Stimulated activated CD4-positive, alpha-beta T cell treated with anti-CD3 and anti-CD28 coated beads, Interleukin-12 subunit alpha, Interleukin-12 subunit beta, amount 100 ng/mL, for 4 hours (primary cell): ENCODE measurements at places on chromosomes 7 and 10.

GRCh38 chr10:47181052-47181849 is 118.7 kb upstream of the GDF10 start:
- no peak for DNase-seq

DNA sequence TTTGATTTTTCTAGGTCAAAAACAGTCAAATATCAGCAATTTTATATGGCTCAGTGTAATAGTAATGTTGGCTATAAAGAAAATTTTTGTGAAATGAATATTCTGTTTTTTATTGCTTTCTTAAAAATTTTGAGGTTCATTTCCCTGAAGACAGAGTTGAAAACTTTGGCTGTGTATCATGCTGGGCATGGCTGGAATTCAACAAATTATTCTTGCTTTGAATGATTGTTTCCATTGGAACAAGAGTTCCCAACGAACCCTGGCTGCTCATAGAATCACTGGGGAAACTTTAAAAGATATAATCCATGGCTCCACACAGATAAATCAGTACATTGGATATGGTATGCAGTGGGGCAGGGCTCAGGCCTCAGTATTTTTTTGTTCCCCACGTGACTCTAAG is 118.6 kb downstream of the PLCE1 start:
- DNase-seq, result no peak

- no peak for DNase-seq
These were observed 54.2 kb upstream of the SVIL start for GRCh38 chr10:29689001-29689400.

- DNase-seq, result no peak
These were observed 25.1 kb upstream of the ELOVL3 start for GRCh38 chr10:102200751-102201640.

DNA sequence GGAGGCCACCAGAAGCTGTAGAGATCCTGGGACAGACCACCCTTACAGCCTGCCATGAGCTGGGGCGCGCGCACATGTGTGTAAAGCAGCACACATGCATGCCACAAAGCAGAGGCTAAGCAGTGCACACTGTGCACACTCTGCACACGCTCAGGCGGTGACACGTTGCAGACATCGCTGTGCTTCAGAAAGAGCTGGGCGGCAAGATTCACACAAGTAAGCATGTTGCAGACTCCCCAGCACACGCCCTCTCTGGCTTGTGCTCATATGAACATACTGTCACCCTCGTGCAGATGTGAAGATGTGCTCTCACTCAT is 478.9 kb downstream of the DNAJB6 start:
- DNase-seq, result no peak

- DNase-seq, result no peak
These were observed 614.1 kb upstream of the FZD8 start for GRCh38 chr10:36256166-36256565.

GRCh38 chr10:45399113-45399512 is 25.1 kb downstream of the ALOX5 start:
- DNase-seq, result no peak

DNA sequence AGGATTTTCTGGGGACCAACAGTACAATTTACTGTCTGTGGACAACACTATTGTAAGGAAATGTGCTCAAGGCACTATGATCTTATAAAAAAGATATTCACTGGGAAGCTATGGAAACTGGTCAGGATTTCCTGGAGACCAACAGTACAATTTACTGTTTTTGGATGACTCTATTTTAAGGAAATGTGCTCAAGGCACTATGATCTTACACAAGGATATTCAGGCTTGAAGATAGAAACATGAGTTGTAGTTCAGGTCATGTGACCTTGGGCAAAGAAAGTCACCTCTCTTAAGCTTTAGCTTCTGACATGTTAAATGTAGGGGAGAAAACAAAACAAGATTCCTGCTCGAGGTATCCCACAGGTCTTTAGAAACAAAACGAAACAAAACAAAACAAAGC is 1.7 kb upstream of the ITPRID1 start:
- DNase-seq, result no peak

- DNase-seq, result peak; percentile 7
These were observed 65.9 kb upstream of the ZNF92 start for GRCh38 chr7:65307651-65308299.

DNA sequence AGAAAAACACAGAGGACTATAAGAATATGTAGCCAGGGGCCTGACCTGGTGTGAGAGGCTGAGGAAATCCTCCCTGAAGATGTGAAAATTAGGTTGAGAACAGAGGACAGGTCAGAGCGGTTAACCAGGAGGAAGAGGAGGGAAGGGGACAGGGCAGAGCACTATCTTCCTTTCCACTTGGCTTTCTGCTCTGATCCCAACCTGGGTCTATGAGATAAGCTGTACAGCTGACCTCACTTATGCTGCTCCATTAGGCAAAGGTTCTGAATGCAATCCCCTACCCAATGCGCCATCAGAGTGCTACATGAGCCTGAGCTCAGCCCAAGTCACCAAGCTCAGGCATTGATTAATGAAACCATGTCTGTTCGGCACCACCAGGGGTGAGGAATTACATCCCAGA is 10.5 kb downstream of the LIPA start:
- no peak for DNase-seq

GRCh38 chr7:12930534-12930933 is 243.1 kb downstream of the ARL4A start:
- no peak for DNase-seq

GRCh38 chr7:80583901-80584300 is 54.5 kb upstream of the CD36 start:
- no peak for DNase-seq

GRCh38 chr7:29146057-29146706 is at the start of gene CPVL:
TSS of gene CPVL (minus strand) at chr7:29146537. CDS start at chr7:29121061, 25,476 bp downstream.
- DNase-seq, result no peak

GRCh38 chr7:32058002-32058401 is 12.2 kb downstream of the PDE1C start:
- no peak for DNase-seq

DNA sequence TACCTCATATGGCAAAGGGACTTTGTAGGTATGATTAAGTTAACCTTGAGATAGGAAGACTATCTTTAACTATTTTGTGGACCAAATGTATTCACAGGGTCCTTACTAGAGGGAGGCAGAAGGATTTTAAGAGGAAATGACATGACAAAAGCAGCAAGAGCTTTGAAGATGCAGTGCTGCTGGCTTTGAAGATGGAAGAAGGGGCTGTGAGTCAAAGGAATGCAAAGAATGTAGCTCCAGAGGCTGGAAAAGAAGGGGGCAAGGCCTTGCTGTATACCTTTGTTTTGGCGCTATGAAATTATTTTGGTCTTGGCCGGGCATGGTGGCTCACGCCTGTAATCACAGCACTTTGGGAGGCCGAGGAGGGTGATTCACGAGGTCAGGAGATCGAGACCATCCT is 3.2 kb upstream of the NRBF2 start:
- no peak for DNase-seq

DNA sequence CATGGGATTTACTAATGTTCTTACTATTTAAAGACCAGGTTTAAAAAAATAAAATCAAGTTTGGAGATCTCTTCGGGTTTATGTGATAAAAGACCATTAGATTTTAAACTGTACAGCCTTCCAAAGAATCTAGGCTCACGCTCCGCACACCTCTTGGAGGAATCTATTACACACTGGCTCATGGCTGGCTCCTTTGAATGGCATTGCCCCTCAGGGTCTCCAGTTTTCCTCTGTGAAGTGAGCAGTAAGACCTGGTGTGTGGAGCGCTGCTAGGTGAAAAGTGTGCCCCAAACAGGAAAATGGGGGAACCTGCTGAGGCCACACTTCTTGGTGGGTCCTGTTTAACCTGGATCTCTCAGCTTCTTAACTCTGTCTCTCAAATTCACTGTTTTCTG is 142.3 kb downstream of the KAT6B start:
- no peak for DNase-seq

- DNase-seq, result no peak
These were observed 1.1 kb upstream of the SLC25A13 start for GRCh38 chr7:96322847-96323461.

- no peak for DNase-seq
These were observed at the start of gene TFEC for GRCh38 chr7:116030651-116031276. TSS of gene TFEC (minus strand) at chr7:116030763. CDS start at chr7:115984441, 46,322 bp downstream.

DNA sequence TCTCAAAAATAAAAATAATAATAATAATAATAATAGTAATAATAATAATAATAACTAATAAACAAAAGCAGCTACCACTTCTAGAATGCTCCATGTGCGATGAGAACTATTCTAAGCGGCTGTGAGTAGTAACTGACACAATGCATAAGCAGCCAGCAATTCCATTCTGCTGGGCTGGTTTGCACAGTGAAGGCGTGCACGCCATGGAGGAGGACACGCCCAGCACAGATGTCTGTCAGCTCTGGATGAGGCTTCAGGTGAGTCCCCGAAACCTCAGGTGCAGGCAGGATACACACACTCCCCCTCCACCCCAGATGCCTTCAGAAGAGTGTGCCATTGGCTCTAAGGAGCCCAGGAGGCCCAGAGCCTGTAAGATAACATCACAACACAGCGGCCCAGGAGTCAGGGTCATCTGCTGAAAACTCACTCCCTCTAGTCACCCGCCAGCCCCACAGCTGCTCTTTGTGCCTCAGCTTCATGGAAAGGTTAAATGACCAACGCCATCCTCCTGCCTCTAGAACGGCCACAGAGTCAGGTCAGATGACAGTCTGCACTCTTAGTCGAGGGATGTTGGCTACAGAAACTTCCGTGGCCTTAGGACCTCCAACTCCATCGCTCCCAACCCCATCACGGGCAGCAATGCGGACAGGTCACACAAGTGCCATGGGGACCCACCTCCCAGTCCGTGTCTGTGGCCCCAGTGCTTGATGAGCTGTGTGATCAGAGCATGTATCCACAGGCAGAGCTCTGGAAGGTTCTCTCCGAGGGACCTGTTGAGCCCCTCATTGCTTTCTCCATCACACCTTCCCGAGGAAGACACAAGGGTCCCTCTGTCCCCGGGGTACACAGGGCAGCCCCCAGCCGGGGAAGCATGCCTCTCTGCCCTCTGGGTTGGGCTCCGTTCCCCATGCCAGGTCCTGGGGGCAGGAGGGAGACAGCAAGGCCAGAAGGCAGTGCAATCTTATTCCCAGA is 103.9 kb downstream of the CTBP2 start:
- no peak for DNase-seq

DNA sequence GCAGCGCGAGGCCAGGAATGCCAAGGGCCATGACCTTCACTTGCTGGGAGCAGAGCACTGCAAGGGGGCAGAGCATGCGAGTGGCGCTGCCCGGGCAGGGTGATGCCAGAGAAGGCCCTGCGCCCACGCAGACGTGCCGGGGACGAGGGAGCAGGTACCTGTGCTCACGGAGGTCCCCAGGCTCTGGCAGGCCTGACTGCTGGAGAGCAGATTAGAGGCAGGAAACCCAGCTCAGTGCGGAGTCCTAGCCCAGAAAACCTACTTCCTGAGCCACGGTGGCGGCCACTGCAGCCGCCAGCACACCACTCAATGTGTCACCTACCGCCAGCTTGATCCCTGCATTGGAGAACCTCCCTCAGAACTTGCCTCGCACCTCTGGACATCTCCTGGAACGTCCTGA is 148.4 kb downstream of the MAD1L1 start:
- no peak for DNase-seq

- DNase-seq, result no peak
These were observed 18.7 kb downstream of the EDRF1 start for GRCh38 chr10:125738206-125738605.

GRCh38 chr7:142750321-142750938 is 1.2 kb downstream of the PRSS1 start:
- DNase-seq, result no peak

- no peak for DNase-seq
These were observed 76.2 kb downstream of the RNF133 start for GRCh38 chr7:122622682-122623081.

GRCh38 chr10:133357285-133358161 is at the start of gene FUOM:
TSS of gene FUOM (minus strand) at chr10:133358019. CDS start at chr10:133358007, 12 bp downstream.
- DNase-seq, result peak; percentile 70

DNA sequence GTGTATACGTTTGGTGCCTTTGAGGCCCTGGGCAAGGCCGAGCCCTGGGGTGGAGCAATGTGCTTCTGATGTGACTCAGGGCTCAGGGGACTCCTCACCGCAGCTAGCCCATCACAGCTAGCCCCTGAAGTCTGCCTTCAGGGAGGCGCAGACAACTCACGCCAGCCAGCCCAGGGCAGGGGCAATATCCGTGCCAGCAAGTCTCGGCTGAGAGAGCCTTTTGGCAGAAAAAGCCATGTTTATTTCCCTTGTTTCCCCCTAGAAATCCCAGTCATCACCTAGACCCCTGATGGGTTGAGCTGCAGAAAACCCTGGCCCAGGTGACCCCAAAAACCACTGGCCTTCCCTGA is 90.4 kb downstream of the CHST15 start:
- DNase-seq, result no peak

- no peak for DNase-seq
These were observed 12.7 kb downstream of the CACUL1 start for GRCh38 chr10:118742032-118742431.

GRCh38 chr10:119807960-119808697 is 64.5 kb downstream of the MCMBP start:
- no peak for DNase-seq
